LHCN-M2 (cell line): ENCODE measurements at places on chromosomes 16 and 17. TPM values are rescaled to one million over a fixed set of nuclear protein-coding genes. Genes with fewer than 3 reads are reported as not detected.
A peak's percentile ranks its signal among the peaks of the same experiment; 100 is the strongest.

The SUZ12 gene
- 15.7 and 19.3 TPM in 2 replicates for total RNA-seq

DNA sequence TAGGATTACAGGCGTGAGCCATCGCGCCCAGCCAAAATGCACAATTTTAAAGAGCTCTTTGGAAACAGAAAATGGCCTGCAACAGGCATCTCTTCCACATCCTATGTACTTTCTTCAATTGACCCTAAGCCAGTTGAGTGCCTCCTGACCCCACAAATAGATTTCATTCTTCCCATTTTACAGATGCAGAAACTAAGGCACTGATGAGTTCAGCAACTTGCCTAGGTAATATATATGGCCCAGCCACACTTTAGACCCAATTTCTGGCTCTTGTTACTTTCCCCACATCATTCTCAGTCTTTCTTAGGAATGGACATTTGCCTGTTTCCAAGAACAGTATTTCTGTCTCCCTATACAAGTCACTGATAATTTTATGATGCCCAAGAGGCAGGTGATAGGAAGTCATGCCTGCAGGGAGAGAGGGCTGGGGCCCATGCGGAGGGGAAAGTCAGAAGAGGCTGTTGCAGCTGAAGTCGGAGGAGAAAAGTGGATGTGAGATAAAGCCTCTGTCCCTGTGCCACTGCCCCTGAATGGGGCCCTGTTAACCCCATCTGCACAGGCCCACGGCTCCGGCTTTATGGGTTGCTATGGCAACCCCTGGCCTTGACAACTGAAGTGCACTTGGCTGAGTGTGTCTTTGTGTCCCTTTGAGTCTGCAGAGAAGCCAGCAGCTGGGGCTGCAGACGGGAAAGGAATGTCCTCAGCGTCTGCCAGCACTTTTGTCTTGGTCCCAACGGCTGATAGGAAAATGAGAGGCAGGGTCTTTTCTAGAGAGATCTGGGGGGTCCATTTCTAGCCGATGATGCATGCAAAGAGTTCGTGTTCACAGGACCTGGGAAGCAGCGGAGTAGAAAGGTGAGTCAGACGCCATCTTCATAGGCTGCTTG lies 45.9 kb downstream of the ABAT start:
- peak; percentile 1 for DNase-seq

DNA sequence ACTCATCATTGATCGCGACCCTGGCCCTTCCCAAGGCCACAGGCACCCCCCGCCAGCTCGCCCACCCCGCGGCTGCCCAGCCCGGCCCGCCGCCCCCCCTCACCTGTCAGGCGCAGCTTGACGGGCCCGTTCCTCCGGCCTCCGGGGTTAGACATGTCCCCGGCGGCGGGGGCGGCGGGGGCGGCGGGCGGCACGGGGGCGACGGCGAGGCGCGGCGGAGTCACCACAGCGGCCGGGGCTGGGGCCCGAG lies 456 bp downstream of the SMURF2 start:
- no peak for DNase-seq

- no peak for DNase-seq
Observed at GRCh38 chr16:81485824-81486539, 41.4 kb downstream of the CMIP start.

DNA sequence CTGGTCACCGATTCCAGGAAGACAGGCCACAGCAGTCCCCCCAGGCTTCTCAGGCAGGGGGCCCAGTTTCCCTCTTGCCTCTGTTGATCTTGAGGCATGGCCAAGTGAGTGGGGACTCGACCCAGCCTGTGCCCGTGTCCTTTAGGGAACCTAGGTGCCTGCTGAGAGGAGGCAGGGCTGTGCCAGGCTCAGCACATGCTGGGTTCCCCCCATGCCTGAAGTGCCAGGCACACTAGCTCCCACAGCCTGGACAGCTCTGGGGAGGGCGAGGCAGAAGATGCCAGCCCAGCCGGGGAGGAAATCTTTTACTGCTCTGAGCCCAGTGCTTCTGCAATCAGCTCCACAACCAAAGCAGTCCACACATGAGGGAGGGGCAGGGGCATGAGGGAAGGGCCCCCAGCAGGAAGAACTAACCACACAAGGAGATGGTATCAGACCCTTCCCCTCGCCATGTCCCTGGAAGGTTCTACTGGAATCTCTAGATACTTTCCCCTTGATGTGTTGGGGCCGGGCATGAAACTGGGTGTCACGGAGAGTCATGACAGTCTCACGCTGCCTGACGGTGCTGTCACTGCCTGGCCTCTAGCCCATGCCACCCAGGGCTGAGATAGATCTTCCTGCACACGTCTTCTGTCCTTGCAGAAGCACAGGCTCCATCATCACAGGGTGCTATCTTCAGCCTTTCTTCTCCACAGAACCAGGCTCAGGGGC lies 25.5 kb downstream of the MYO18A start:
- no peak for DNase-seq

DNA sequence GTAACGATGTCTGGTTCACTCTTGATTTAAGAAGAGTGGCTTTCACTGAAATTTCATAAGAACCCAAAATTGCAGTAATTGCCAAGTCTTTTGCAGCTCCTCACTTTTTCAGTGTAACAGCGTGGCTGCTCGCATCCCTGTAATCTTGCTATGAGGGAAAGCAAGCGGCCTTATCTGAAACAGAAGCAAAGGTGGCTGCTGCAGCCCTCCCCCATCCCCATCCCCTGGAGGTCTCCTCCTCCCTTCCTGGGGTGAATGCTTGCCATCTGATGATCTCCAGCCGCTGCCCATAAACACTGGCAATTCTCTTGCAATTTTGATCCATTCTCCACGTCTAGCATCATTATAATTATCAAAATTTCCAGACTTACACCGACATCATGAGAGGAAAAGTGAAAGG lies 182.5 kb upstream of the ASIC2 start:
- no peak for DNase-seq

- no peak for DNase-seq
Observed at GRCh38 chr17:6796017-6796886, 20.2 kb downstream of the FBXO39 start.
